ENCODE measurements at places on chromosomes 11 and 22.

DNA sequence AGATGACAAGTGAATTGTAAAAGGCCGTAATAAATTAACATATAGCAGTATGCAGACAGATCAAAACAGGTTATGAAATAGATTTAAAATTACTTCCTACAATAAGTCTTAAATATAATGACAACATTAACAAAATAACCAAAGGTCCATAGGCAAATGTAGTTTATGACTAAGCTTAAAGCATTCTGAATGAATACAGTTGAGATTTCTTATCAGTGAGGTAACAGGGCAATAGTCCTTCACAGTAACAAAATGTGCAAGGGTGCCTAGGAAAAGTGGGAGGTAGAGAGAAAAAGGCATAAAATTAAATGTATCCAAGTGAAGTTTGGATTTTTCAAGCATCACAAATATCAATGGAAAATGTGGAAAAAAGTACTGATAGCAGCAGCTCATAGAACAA lies 20.9 kb upstream of the P4HA3 start:
- no peak for DNase-seq

GRCh38 chr11:108592591-108593213 lies 866 bp downstream of the EXPH5 start:
- DNase-seq, result no peak

GRCh38 chr11:105033343-105033742 lies 1.6 kb downstream of the CASP1 start:
- DNase-seq, result no peak

GRCh38 chr11:73055655-73056354 lies 86.3 kb downstream of the FCHSD2 start:
- no peak for DNase-seq

DNA sequence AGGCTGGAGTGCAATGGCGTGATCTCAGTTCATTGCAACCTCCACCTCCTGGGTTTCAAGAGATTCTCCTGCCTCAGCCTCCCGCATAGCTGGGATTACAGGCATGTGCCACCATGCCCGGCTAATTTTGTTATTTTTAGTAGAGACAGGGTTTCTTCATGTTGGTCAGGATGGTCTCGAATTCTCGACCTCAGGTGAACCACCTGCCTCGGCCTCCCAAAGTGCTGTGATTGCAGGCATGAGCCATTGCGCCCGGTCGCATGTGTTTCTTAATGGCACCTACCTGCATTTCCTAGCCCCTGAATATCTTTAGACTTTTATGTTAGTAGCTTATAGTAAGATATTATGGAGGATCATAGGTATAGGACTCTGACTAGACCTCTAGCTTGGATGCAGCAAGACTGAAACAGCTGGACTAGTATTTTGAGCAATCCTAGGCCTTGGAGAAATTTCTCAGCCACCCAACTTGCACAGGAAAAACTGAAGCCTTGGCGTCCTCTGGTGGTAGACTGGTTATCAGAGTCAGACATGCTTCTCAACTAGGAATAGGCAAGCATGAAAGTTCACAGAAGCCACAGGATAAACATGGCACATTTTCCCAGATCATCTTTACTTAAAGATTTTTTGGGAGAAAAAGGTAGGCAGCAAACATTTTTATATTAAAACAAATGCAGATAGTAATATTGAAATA lies 22.7 kb upstream of the C1QTNF4 start:
- no peak for DNase-seq

DNA sequence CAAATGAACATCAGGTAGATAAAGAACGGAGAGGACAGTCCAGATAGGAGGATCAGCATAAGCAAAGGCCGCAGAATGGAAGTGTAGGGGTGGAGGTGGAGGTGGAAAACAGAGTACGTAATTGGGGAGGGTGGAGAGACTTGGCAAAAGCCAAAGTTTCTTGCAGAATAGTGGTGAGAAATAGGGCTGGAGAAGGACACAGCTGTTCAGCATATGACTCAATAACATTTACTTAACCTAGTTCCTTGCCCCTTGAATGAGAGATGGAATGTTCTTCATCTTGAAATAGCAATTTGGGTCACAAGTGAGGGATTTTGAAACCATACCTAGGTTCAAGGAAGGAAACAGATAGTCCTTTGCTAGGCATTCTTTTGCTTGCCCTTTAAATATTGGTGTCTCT lies 235.9 kb upstream of the ARHGAP20 start:
- no peak for DNase-seq

All from stimulated activated CD8-positive, alpha-beta memory T cell treated with anti-CD3 and anti-CD28 coated beads, Interleukin-4, amount 100 ng/mL, for 1 hour (primary cell).